ENCODE measurements at places on chromosomes 12 and 14.

DNA sequence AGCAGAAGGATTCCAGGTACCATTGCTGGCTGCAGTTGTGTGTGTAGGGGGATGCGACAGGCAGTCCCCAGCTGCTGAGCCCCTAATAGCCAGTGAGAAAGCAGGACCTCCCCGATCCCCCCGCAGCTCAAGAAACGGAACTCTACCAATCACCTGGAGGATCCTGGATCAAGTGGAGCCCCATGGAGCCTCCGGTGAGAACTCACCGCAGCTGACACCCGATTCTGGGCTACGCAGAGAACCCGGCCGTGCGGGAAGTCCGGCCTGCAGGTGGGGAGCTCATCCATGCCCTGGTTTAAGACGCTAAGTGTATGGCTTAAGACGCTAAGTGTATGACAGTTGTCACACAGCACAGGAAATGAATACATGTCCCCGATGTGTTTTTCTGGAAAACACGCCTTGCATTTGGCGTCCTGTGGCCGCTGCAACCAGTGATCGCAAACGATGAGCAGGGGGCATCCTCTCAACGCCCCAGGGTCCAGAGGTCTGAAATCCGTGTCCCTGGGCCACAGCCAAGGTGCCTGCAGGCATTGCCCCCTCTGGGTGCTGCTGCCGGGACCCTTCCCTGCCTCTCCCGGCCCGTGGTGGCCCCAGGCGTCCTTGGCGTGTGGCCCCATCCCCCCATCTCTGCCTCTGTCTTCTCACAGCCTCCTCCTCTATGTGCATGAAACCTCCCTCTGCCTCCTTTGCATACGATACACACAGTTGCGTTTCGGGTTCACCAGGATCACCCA lies 75.1 kb downstream of the KIF26A start:
- no peak for DNase-seq

GRCh38 chr14:105385698-105386365 lies 12.5 kb upstream of the TEX22 start:
- DNase-seq = no peak

DNA sequence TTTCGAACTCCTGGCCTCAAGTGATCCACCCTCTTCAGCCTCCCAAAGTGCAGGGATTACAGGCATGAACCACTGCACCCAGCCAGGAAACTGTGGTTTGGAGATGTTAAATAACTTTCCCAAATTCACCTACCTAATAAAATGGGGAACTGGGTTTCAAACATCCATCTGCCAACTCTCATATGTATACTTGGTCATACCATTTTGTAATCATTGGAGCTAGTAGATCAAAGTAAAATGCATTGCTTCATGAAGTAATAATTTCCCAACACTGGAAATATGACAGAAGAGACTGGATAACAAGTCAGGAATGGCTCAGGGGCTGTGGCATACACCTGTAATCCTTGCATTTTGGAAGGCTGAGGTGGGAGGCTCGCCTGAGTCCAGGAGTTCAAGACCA lies 5.3 kb upstream of the HECTD1 start:
- no peak for DNase-seq

DNA sequence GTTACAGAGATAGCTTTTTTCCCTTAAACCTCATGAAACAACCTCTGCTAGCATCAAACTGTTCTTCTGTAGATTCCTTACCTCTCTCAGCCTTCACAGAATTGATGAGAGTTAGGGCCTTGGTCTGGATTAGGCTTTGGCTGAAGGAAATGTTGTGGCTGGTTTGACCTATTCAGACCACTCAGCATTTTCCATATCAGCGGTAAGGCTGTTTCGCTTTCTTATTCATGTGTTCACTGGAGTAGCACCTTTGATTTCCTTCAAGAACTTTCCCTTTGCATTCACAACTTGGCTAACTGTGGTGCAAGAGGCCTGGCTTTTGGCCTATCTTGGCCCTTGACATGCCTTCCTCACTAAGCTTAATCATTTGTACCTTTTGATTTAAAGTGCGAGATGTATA lies 50.7 kb upstream of the NRXN3 start:
- no peak for DNase-seq

DNA sequence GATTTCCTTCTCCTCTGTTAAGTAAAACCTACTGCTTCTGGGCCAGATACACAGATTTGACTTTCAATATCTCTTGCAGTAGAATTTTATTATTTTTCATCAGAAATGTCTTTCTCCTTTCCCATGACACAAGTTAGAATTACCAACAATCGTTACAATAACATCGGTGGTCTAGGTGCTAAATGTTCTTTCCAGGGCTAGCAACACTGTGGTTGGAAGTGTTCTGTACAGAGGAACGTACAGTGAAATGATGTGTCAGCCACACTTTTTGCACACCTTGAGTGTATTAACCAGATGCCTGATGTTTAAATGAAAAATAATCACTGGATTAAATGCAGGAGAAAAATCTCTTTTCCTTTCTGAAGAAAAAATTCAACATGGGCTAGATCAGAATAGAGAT lies 27.7 kb upstream of the KLRD1 start:
- DNase-seq = peak; percentile 27

GRCh38 chr12:104048811-104049210 lies 1.2 kb downstream of the GLT8D2 start:
- no peak for DNase-seq

DNA sequence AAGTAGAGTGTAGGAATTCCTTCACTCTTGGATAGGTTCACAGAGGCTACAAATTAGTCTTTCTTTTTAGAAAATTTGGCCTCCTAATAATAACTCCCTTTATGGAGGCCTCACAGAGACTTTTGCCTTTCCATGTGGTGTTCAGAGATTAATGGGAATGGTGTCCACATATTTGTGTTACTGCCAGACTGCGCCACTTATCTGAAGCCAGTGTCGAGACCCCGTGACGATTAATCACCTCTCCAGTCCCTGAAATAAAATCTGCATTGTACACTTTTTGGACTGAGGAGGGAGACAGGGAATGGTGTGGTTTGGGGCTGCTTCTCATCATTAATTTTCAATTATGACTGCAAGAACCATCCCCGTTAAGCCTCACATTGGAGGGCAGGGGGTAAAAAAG lies 980.5 kb downstream of the FLRT2 start:
- no peak for DNase-seq

- no peak for DNase-seq
Observed at GRCh38 chr14:101239065-101239464, 322.2 kb upstream of the DIO3 start.

DNA sequence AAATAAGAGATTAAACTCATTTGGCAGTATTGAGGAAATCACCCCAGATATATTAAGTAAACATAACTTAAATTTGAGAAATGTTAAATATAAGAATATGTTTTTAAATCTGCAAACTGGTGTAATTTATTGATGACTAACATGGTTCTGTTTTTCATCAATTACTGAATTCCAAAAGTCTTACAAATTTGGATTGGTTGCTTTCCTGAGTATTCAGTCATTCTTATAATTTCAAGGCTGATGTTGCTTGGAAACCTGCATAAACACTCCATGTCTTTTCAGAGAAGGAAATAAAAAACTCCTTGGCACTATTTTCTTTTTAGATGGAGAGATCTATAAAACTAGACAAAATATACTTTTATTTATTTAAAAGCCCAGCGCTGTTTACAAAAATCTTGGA lies 71.7 kb downstream of the NOVA1 start:
- no peak for DNase-seq

DNA sequence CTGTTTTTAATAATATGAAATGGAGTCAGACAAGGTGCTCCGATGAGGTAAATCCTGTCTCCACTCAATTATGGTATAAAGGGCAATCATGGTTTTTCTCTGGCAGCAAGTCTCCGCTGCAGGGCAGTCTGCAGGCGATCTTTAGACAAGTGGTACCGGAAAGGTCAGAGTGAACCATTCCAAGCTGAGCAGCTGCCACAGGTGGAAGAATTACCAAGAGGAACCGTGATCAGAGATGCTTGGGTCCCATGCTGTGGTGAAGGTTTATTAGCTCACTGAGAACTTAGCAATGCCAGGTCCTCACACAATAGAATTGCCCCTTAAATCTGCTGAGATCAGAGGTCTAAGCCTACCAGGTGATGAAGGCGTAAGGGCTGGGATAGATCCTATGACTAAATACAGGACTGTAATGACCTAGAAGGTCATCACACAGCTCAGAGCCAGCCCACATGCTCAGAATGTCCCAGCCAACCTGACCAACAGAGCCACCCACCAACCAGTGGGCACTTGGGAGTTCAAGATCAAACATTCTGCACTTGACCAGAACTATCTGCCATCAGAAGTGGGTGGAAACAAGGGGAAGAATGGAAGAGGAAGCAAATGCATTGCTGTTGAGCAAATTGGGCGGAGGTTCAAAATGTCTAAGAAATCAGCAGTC lies 175.2 kb upstream of the BCL2L14 start:
- DNase-seq = no peak

DNA sequence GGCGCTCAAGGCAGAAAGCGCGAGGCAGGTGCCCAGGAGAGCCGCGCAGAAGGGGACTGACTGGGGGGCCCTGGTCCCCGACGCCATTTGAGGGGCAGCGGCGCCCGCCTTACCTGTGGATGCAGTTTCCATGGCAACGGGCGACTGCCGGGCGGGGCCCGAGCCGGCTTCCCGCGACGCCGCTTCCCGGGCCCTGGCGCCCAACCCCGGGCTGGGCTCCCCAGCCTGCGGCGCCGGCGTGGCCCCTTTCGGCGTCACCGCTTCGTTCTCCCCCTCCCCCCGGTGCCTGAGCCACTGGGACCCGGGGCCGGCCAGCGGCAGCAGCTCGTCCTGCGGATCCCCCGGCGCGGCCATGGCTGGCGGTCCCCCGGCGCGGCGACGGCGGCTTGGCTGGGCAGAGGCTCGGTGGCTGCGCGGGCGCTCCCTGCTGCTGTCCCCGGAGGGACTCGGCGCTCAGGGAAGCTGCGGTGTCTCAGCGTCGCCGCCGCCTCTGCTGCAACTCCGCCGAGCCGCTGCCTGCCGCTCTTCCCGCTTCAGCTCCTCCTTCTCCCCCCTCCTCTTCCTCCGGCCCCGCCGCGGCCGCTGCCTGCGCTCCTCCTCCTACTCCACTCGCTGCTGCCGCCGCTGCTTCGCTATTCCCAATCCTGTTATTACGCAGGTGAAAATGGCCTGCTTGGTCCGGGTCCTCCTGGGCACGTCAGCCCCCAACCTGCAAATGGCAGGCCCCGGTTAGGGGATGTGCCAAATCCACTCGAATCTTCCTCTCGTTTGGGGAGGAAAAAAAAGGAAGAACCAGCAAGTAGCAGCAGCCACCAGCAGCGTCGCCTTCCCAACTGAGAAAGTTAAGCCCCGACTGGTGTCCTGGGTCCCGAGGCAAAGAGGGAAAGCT lies at the start of gene RTN1:
Gene RTN1, minus strand, starts transcription at position 500 of the 889 bp plus-strand sequence. Its CDS starts 146 bp downstream, at position 354.
- DNase-seq = peak; percentile 11

- DNase-seq = no peak
Observed at GRCh38 chr12:86233126-86233525, 23.1 kb downstream of the MGAT4C start.

GRCh38 chr12:11688831-11689230 lies 39.4 kb downstream of the ETV6 start:
- no peak for DNase-seq

GRCh38 chr14:72600551-72601330 lies 293.2 kb downstream of the DPF3 start:
- no peak for DNase-seq

- DNase-seq = no peak
Observed at GRCh38 chr12:2268471-2269286, 215.9 kb downstream of the CACNA1C start.

DNA sequence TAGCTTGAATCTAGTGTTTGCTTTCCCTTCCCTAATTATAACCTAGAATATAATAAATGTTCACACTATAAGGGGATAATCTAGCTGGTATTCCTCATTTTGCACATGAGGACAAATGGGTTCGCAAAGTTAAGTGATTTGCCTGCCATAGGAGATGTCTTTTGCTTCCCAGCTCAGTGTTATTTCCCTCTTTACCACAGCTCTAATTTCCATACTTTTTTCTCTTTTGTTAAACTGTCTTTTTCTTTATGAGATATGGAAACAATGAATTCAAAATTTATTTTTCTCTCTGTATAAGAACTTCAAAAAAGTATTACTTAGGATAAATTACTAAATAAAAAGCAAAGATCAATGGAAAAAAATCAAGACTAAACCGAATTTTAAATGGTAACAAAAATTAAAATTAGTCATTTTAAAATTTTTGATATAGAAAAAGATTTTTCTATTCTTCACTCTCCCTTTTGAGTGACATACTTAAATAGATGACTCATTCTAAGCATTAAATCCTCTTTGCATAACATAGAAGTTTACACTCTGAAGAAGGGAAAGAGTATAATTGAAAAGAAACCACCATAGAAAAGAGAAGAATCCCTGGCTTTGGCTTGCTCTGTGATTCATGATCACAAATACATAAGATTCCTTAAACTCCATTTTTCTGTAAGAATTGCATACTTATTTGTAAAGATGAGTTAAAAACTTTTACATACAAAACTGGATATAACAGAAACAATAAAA lies 97.3 kb downstream of the INSM2 start:
- DNase-seq = no peak

DNA sequence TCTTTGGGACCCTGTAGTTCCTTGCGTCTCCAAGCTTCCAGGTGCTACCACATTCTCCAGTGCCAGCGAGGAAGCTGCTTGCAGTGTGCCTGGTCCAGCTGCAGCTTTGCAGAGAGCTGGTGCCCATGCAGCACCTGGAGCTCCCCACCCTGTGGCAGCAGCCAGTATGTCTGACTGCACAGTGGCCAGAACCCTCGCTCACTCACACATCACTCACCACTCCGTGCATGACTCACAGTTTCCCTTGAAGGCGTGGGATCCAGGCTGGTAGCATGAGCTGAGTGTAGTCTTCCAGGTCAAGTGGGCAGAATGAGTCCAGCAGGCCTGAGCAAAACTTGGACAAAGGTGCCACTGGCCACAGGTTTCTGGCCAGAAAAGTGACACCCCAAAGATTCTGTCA lies 33.6 kb downstream of the SDR9C7 start:
- no peak for DNase-seq

DNA sequence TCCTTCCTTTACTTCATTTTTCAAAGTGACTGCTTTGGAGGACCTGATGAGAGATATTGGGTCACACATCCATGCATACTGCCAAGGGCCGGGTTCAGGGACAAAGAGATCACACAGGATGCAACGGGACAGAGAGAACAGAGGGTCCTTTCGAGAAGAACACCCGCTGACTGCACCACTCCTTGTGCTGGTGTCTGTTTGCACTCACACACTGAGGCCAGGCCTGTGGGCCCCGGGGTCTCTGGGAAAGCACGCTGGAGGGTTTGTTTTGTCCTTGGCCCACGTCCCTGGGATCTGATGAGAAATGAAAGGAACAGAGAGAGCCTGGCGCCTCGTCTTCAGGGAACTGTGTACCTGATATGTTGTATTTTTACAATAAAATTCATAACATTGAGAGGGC lies 42.2 kb downstream of the PAH start:
- no peak for DNase-seq
